Hematopoietic multipotent progenitor cell treated with erythropoietin and hydrocortisone succinate and interleukin-3 and kit ligand, for 15 days (in vitro differentiated cells): ENCODE measurements at places on chromosomes 7 and 10.

GRCh38 chr10:3389130-3389529 is 216.5 kb upstream of the PITRM1 start:
- no peak for DNase-seq

DNA sequence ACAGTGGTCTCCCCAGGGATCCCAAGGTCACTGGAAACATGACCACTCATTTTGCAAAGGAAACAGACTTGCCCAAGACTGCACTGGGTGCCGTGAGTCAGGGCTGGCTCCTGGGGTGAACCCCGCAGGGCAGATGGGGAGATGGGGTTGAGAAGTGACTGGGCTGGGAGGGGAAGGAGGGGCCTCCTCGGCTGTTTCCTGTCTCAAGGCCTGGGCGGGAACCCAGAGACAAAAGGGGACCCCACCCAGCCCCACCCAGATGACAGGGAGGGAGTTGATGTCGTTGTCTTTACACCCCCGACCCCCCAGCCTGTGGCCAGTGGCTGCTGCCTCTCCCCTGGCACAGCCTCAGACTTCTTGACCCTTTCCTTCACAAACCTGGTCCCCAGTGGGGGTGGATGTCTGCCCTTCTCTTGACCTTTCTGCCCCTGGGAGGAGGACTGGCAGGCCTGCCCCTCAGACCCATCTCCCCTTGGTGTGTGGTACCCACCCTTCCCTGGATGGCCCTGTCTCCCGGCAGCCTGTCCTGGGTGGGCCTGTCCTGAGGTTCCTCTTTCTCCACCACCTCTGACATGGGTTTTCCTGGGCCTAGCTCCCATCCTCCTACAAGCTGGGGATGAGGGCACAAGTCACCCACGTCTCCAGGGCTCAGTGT is 1.4 kb downstream of the MYO1G start:
- DNase-seq, result no peak

GRCh38 chr7:22651534-22652243 is 75.3 kb upstream of the IL6 start:
- no peak for DNase-seq

DNA sequence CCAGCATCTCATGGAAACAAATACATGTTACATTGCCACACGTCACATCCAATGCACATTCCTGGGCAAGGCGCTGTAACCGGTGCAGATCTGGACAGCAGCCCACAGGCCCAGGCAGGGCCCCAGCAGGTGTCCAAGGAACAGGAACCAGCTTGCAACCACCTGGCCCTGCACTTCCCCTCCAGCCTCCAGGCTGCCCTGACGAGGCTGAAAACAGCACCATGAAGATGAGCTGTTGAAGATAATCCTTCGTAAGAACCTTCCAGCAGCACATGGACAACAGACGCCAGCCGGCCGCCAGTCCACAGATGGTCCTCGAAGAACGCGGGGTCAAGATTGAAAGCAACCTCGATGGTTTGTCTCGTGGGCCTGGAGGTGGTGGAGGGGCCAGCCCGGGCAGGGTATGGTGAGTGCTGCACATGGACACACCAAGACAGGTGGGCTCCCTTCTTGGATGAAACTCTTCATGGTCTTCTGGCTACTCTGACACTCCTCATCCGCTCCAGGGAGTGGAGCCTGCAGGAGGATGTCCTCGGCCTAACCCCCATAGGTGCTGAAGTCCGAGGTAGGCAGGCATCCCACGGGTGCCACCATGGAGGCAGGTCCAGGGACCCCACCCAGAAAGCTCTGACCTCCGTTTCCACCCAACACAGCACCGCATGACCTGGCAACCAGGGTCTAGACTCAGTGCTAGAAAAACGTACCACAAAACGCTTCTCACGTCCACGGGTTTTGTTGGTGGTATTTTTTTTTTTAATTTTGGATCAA is 22.9 kb downstream of the PDGFA start:
- DNase-seq, result no peak

- no peak for DNase-seq
These were observed 19.1 kb upstream of the TPK1 start for GRCh38 chr7:144854839-144855424.
